Stimulated activated naive CD4-positive, alpha-beta T cell (primary cell): ENCODE measurements at places on chromosomes 4 and X.

DNA sequence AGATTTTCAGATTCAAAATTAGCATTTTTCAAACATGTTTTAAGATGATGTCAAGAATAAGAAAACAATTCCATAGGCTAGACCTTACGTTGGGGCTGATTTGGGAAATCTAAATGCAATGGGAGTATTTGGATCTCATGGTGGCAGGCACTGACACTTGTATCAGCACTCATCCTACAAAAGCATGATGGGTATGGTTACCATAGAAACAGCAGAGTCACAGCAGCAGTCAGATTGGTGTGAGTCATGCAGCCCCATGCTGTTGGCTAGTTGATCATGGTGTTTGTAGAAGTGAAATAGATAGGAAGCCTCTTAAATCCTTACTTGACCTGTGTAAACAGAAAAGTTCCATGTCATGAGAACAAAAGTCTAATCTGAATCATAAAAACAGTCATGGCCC lies 1637.3 kb upstream of the PABPC4L start:
- DNase-seq, result no peak

DNA sequence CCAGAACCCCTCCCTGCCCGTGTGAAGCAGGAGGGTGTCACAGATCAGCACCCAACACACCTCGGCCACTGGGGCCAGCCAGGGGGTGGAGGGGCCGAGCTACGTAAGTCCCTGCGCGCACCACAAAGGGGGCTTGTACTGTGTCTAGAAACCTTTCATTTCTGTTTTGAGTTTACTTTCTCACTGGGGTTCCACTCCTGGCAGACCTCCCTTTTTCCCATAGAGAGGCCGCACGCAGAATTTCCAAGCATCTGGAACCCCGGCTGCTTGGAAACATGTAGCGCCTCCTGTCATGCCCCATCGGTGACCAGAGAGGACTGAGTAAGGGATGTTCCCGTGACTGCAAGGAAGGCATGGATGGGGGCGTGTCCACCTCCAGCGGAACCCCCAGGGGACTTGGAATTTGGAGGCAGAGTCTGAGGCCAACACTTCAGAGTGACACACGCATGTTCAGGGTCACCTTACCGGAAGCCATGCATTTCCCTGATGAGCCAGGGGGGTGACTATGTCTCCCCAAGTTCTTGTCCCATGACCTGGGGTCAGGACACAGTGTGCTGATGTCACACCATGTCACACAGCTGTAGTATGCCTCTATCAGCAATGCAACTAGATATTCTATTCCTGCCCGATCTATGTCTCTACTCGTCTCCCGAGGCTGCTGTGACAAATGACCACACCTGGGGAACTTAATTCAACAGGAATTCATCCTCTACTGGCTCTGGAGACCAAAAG lies 105.3 kb downstream of the DHRSX start:
- no peak for DNase-seq

- no peak for DNase-seq
Measured at GRCh38 chrX:115017455-115017854, at the start of gene IL13RA2. IL13RA2 (minus strand) TSS chrX:115017616; CDS start chrX:115017269, 347 bp downstream.

DNA sequence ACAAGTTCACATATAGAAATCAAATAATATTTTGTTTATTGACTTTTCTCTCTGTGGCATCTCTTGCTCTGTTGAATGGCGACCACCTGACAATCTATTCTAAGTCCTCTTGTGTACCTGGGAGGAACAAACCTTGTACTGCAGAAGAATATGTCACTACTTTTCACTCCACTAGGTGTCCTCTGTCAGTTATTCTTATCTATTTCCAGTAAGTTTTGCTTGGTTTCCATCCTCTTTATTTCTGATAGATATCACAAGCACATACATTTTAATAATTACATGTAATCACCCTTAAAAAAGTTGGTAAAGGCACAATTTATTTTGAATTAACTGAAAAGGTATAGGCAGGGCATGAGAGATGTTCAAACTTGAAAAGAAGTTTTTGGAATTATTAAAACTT lies 238.4 kb downstream of the SNCA start:
- no peak for DNase-seq

GRCh38 chrX:22520128-22520828 lies 247.6 kb downstream of the CBLL2 start:
- DNase-seq, result no peak

DNA sequence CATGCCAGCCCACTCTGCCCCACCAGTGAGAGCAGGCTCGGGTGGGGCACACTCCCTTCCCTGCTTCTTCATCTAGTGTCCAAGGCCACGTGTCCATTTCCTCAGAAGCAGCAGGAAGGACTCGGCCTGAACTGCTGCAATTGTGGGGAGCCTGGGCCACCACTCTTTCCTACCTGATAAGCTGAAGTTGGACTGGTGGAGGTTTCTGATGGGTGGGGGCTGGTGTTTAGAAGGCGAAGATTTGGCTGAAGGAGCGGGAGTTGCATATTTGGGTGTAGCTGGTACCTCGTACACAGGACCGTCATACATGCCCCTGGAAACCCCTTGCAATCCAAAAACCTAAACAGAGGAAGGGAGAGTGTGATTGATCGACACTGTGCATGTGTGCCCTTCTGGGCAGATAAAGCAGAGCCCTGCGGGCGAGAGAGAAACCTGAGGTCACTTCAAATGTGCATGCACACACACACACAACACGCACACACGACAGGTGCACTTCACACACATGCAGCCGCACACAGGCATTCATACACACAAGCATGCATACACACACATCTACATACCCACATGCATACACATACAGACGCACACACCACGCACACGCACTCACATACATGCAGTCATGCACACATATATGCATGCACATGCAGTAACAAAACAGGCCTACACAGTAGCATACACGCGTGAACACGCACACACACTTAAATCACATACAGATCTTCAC lies 67.4 kb downstream of the CRMP1 start:
- DNase-seq, result no peak

GRCh38 chr4:163384434-163384833 lies 40.7 kb downstream of the NPY5R start:
- DNase-seq, result no peak

DNA sequence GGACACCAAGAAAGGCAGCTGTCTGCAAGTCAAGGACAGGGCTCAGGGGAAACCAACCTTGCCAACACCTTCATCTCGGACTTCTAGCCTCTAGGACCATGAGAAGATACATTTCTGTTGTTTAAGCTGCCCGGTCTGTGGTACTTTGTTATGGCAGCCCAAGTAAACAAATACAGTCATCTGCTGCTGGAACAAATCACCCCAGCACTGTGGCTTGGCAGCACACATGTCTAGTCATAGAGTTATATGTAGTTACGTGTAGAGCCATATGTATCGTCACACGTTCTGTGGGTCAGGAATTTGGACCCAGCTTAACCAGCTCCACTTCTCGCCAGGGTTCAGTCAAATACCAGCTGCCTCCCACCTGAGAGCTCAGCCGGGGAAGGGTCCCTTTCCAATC lies 2.5 kb downstream of the HTT-AS start:
- DNase-seq, result no peak

GRCh38 chr4:74190919-74191397 lies 33.0 kb downstream of the MTHFD2L start:
- DNase-seq, result no peak

DNA sequence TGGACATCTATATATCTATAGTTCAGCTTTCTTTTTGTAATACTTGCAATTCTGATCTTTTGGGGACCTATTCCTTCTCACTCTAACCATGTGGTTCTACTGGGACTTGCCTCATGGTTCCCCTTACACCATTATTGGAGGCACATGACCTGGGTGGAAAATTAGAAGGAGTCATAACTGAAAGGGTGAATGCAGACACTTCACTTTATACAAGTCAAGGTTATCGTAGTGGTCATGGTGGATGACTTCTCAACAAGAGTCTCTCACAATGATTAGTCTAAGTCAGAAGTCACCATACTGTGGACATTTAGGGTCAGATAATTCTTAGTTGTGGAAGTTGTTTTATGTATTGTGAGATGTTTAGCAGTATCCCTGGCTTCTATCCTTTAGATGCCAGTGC lies 10.5 kb upstream of the EIF4E start:
- no peak for DNase-seq

DNA sequence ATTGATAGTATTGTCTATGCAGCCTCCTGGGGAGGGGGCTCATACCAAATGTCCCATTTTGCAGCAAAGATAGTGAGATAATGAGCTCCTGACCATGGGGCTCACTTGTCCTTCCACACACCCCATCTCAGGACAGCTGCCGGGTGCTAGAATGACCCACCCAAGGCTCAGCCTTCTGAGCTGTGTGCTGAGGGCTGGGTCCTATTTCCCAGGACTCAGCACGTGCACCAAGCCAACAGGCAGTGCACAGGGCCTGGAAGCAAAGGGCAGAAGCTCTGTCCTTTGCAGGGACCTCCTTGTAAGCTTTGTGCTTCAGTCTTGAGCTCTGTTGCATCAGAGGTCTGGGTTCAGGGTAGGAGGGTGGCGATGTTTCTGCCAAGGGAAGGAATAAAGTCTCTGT lies 11.2 kb upstream of the ABLIM2 start:
- DNase-seq, result no peak

GRCh38 chr4:108172753-108173598 lies 4.2 kb upstream of the LEF1 start:
- DNase-seq, result peak; percentile 70

DNA sequence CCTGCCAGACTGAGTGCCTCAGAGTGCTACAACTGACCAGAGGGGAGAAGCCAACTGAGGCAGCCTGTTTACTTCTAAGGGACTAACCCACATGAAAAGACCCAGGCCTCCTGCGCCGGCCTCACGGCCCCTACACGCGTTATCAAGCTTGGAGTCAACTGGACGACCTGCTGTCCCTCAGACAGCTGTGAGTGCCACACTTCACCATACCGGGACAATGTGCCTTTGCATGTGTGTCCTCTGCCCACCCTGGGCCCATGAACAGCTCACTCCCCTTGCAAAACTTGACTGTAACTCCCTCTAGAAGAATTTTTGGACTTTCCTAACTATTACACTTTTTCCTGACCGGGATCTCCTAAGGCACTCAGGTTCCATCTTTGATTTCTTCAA lies 1.8 kb downstream of the NOP14 start:
- no peak for DNase-seq

DNA sequence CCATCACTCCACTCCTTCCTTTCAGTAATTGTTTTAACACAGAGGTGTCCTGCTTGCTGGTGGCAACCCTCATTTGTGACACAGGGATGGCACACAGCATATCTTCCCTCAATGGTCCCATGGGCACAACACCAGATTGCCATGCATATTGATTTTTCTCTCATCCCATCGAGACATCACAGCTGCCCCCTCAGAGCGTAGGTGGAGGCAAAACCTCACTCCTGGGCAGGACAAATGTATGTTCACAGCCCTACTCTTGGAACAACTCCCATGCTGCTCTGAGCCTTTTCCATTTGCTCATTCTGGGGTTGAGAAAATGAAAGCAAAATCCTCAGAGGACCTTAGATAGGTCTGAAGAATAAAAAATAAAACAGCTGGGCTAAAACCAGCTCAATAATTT lies 172.2 kb downstream of the GABRB1 start:
- no peak for DNase-seq

DNA sequence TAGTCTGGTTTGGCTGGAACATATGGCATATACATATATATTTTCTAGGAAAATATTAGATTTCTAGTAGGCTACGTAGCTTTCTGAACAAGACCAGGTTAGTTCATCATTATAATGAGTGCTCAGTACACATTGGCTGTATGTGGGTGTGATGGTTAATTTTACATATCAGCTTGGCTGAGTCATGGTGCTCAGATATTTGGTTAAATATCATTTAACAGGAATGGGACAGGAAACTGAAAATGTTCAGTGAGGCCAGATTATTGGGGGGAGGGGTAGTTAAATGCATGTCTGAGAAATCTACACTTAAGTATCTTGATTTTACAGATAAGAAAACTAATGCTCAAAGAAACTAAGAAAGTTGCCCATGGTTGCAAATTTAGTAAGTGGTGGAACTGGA lies 160.1 kb downstream of the RBMX2 start:
- no peak for DNase-seq

GRCh38 chrX:131521824-131522223 lies 22.1 kb upstream of the OR13H1 start:
- no peak for DNase-seq

DNA sequence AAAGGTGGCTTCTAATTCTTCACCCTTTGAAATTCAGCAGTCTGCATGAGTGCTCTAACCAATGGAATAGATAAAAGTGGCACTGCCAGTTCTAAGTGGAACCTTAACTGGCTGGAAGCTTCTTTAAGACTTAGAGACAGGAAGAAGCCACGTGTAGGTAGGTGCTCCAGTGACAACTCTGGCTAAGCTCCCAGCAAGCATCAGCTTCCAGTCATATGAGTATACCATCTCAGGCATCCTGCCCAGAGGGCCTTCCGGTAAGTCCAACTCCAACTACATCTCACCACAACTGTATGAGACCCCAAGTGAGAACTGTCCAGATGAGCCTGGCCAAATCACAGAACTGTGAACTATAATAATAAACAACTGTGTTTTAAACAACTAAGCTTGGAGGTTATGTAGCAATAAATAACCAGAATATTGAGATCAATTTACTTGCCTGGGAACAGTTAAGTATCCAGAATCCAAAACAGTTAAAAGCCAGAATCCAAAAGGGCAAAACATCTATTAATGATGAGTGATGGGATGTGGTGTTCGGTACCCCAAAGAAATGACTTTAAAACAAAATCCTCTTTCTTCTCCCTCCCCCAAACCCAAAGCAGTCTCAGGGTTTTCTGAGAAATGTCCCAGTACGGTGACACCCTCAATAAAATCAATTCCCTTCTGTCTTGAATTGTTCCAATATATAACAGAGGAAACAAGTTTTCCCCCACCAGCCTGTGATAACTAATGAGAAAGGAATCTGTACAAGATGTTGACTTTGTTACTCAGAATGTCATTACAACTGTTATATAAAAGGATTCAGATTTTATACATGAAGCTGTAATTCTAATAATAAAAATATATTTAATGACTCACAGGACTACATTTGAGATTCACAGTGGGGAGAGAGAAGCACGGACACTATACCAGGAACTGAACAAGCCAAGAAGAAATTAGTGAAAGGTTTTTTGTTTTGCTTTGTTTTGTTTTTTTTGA lies 4.2 kb downstream of the TSPAN5 start:
- DNase-seq, result no peak

GRCh38 chrX:77938083-77938680 lies 27.7 kb downstream of the ATP7A start:
- DNase-seq, result no peak

DNA sequence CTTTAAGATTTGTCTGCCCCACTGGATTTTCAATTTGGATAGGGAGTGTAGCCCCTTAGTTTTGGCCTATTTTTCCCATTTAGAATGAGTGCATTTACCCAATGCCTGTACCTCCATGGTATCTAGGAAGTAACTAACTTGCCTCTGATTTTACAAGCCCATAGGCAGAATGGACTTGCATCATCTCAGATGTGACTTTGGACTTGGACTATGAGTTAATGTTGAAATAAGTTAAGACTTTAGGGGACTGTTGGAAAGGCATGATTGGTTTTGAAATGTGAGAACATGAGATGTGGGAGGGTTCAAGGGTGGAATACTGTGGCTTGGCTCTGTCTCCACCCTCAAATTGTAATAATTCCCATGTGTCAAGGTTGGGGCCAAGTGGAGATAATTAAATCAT lies 2480.2 kb downstream of the PCDH7 start:
- no peak for DNase-seq
